ENCODE measurements at places on chromosomes 3 and 15.

DNA sequence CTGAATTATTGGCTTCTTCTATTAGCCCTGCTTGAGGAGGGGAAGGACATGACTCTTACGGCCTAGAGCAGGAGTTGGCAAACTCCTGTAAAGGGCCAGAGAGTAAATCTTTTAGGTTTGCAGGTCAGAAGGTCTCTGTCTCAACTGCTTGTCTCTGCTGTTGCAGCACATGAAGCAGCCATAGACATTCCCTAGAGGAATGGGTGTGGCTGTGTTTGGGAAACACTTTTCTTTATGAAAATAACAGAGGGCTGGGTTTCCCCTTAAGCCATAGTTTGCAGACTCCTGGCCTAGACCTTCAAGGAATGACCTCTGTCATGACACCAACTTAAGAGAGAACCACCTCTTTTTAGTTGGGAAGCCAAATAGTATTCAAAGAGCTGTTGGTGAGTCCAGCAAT lies 10.3 kb downstream of the TRAK1 start:
- DNase-seq, result no peak

- DNase-seq, result no peak
Observed at GRCh38 chr15:98035577-98036010, 75.1 kb downstream of the ARRDC4 start.

- DNase-seq, result no peak
Observed at GRCh38 chr15:36495456-36495991, 83.9 kb upstream of the CDIN1 start.

DNA sequence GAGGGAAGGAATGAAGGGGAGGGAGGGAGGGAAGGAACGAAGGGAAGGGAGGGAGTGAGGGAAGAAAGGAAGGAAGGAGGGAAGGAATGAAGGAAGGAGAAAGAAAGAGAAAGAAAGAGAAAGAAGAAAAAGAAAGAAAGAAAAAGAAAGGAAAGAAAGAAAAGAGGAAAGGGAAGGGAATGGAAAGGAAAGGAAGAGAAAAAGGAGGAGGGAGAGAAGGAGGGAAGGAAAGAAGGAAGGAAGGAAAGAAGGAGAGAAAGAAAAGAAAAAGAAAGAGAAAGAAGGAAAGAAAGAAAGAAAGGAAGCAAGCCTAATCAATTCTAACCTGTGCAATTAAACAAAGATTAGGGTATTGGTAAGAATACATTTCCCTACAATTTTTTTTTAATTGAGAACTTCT lies 238.6 kb downstream of the PYDC2 start:
- DNase-seq, result no peak

- DNase-seq, result no peak
Observed at GRCh38 chr3:102170545-102170944, 264.3 kb upstream of the ZPLD1 start.

GRCh38 chr3:141686466-141687291 lies 51.4 kb upstream of the RNF7 start:
- peak; percentile 84 for DNase-seq

- no peak for DNase-seq
Observed at GRCh38 chr15:68429691-68430470, 2.1 kb downstream of the ITGA11 start.

DNA sequence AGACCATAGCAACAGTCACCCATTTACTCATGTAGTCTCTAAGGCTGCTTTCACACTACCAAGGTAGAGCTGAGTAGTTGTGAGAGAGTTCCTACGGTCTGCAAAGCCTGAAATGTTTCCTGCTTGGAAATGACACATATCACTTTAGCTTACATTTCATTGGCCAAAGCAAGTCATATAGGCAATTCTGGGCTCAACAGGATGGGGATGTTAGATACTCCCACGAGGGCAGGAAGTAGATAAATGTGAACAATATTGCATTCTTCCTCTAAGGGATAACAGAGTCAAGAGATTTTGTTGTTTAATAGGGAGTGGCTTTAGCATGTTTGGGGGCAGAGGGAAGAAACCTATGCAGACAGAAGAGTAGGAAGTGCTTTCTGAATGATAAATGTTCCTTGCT lies 355.6 kb upstream of the THRB start:
- DNase-seq, result no peak

- no peak for DNase-seq
Observed at GRCh38 chr3:196339493-196340254, 1.5 kb upstream of the TM4SF19 start.

DNA sequence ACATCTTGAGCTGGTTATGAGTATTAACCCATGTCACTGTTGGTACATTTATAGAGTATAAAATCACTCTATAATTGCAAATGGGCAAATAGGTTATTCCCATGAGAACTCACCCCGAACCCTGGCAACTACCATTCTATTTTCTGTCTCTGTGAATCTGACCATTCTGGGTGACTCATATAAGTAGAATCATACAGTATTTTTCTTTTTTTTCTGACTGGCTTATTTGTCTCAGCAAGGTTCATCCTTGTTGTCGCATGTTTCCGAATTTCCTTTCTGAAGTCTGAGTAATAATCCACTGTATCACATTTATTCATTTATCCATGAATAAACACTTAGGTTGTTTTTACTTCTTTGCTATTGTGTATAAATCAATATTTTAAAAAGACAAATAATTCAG lies 59.9 kb upstream of the CHRM5 start:
- DNase-seq, result no peak

- no peak for DNase-seq
Observed at GRCh38 chr15:75360856-75361255, 7.6 kb downstream of the MAN2C1 start.

DNA sequence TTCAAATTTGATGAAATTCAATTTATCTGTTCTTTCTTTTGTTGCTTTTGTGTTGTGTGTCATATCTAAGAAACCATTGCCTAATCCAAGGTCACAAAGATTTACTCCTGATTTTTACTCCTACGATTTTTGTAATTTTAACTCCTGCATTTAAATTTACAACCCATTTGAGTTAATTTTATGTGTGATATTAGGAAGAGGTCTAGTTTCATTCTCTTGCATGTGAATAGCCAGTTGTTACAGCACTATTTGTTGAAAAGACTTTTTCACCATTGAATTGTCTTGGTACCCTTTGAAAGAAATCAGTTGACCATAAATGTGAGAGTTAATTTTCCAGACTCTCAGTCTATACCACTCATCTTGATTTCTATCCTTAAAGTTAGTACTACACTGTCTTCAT lies 23.9 kb downstream of the CRTAP start:
- no peak for DNase-seq

Data from NCI-H1105 treated with DMSO at 0.1 percent for 48 hours (cell line).